ENCODE measurements at places on chromosomes 3 and 15. TPM values are rescaled to one million over a fixed set of nuclear protein-coding genes. Genes with fewer than 3 reads are reported as not detected.

DNA sequence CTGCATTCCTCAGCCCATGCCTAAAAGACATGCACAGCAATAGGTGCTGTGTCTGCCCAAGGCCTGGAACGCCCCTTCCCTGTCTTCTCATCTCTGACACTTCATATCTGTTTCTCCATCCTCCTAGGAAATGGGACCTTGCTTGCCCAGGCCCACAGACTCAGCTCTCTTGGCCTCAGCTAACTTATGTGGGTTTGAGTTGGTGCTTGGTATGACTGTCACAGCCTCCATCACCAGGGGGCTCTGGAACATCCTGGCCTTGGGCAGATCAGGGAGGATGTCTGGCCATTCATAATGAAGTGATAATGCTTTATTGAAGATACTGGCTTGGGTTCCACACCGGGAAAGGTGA is 156.7 kb upstream of the SMAD3 start:
- H3K4me3 ChIP-seq, result no peak overlapping the region
- DNase-seq, result no peak
- no peak overlapping the region for H3K27ac ChIP-seq
- H3K36me3 ChIP-seq, result no peaks in the 10 kb centered on the region

The CCDC32 gene
- 22.0 TPM for total RNA-seq

GRCh38 chr3:48521635-48522034 is 17.7 kb upstream of the SHISA5 start:
- H3K4me3 ChIP-seq, result no peak overlapping the region
- no peaks in the 10 kb centered on the region for H3K27me3 ChIP-seq
- peaks cover 11% of the 10 kb centered on the region for H3K36me3 ChIP-seq
- no peak for DNase-seq
- H3K27ac ChIP-seq, result no peak overlapping the region

DNA sequence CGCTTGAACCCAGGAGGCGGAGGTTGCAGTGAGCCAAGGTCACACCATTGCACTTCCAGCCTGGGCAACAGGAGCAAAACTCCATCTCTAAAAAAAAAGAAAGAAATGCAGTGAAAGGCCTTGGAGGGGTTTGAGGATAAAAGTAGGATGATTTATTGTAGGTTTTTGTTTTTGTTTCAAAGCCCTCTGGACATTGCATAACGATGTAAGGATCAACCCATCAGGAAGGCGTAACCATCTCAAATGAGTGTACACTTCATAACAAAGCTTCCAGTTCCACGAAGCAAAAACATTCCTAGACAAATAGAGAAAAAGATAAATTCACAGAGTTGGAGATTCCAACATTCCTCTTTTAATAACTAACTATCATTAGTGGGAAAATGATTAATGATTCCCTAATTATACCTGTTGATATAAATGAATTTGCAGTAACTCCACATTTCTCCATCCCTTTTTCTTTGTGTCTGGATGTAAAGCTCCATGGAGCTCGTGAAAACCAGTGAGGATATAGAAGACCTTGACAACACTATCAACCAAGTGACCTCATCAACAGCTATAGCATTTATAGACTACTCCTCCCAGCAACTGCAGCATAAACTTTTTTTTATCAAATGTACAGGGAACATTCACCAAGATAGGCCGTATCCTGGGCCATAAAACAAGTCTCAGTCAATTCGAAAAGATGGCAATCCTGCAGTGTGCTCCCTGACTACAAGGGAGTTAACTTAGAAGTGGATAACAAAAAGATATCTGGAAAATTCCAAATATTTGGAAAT is 48.7 kb upstream of the PPP4R2 start:
- H3K27ac ChIP-seq, result no peak overlapping the region
- no peaks in the 10 kb centered on the region for H3K36me3 ChIP-seq
- H3K4me1 ChIP-seq, result peaks cover 23% of the 10 kb centered on the region
- no peak overlapping the region for H3K4me3 ChIP-seq

- no peak for DNase-seq
- no peaks in the 10 kb centered on the region for H3K4me1 ChIP-seq
- H3K27ac ChIP-seq, result no peak overlapping the region
- no peak overlapping the region for H3K4me3 ChIP-seq
- no peaks in the 10 kb centered on the region for H3K36me3 ChIP-seq
Observed at GRCh38 chr15:81516012-81516411, 142.0 kb upstream of the TMC3 start.

The LRRC31 gene
- not detected for total RNA-seq

DNA sequence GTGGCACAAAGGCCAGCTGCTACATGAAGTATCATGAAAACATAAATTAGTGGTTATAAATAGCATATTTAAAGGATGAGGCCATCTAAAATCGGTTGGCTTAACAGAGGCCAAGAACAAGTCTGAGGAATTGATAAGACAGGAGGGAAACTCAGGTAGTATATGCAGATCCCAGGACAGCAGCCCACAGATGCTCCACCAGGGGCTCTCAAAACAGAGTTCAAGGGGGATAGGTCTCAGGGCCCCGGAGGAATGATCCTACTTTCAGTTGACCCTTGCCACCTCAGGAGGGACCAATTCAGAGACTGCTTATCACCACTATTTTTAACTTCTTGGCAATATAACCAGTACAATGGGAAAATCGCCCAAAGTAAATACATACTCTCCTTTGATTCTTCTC is 56.8 kb downstream of the RORA start:
- peaks cover 18% of the 10 kb centered on the region for H3K27me3 ChIP-seq
- no peak overlapping the region for H3K27ac ChIP-seq
- peaks cover 16% of the 10 kb centered on the region for H3K4me1 ChIP-seq
- no peaks in the 10 kb centered on the region for H3K36me3 ChIP-seq
- H3K4me3 ChIP-seq, result no peak overlapping the region

- no peak overlapping the region for H3K27ac ChIP-seq
- DNase-seq, result no peak
- H3K27me3 ChIP-seq, result peaks cover 4% of the 10 kb centered on the region
- H3K36me3 ChIP-seq, result no peaks in the 10 kb centered on the region
- H3K4me3 ChIP-seq, result no peak overlapping the region
Observed at GRCh38 chr3:149581681-149582370, 76.0 kb downstream of the WWTR1 start.

DNA sequence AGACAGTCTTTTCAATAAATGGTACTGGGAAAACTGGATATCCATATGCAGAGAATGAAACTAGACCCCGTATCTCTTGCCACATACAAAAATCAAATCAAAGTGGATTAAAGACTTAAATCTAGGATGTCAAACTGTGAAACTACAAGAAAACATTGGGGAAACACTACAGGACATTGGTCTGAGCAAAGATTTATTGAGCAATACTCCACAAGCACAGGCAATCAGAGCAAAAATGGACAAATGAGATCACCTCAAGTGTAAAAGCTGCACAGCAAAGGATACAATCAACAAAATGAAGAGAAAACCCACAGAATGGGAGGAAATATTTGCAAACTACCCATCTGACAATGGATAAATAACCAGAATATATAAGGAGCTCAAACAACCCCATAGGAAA is 38.4 kb upstream of the MBNL1 start:
- DNase-seq, result no peak
- H3K27ac ChIP-seq, result peak overlapping the region; percentile 1
- H3K4me3 ChIP-seq, result no peak overlapping the region
- H3K36me3 ChIP-seq, result no peaks in the 10 kb centered on the region
- peaks cover 62% of the 10 kb centered on the region for H3K4me1 ChIP-seq

DNA sequence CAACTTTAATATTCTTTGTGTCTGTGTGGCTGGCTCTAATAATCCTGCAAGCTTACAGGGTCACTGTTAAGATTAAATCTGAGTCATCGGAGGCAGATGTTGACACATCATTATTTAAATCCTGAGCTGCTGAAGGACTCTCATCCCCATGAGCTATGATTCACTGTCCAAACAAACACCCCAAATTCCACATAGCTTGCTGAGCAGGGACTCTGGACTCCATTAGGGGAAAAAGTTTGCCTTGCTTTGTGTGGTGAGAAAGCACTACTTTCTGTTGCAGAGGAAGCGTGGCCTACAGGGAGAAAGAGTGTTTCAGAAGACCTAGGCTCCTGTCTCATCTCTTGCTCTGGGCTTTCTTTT is 213.7 kb downstream of the PDCD6IP start:
- H3K4me1 ChIP-seq, result peaks cover 9% of the 10 kb centered on the region
- no peak overlapping the region for H3K4me3 ChIP-seq
- no peaks in the 10 kb centered on the region for H3K36me3 ChIP-seq
- DNase-seq, result no peak
- H3K27ac ChIP-seq, result no peak overlapping the region

DNA sequence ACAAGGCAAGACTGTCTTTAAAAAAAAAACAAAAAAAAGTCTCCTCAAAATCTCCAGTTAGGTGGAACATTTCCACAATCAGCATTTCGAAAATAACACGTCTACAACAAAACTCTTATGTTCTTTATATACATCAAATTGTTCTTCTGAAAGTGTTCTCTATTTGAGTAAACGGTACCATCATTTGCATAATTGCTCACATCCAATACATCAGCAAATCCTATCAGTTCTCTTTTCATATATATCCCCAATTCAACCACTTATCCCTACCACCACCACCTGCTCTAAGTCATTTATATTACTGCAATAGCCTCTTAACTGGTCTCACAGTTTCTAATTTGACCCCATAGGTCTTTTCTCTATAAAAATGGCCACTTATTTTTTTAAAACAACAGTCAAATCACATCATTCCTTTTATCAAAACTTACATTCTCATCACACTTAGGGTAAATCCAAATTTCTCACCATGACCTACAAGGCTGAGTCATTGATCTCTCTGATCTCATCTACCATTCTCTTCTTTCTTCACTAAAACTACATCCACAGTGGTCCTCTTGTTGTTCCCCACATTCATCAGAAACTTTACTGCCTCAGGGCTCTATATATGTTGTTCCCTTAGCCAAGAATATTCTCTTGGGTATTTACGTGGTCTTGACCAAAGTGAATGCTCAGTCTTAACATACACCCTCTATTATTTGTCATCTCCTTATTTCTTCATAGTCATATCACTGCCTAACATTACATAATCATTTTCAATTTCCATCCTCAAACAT is 237.0 kb downstream of the SCAPER start:
- peaks cover 5% of the 10 kb centered on the region for H3K36me3 ChIP-seq
- no peak overlapping the region for H3K27ac ChIP-seq
- H3K27me3 ChIP-seq, result no peaks in the 10 kb centered on the region
- peaks cover 7% of the 10 kb centered on the region for H3K4me1 ChIP-seq

The SMARCC1 gene
- total RNA-seq, result 106 TPM

DNA sequence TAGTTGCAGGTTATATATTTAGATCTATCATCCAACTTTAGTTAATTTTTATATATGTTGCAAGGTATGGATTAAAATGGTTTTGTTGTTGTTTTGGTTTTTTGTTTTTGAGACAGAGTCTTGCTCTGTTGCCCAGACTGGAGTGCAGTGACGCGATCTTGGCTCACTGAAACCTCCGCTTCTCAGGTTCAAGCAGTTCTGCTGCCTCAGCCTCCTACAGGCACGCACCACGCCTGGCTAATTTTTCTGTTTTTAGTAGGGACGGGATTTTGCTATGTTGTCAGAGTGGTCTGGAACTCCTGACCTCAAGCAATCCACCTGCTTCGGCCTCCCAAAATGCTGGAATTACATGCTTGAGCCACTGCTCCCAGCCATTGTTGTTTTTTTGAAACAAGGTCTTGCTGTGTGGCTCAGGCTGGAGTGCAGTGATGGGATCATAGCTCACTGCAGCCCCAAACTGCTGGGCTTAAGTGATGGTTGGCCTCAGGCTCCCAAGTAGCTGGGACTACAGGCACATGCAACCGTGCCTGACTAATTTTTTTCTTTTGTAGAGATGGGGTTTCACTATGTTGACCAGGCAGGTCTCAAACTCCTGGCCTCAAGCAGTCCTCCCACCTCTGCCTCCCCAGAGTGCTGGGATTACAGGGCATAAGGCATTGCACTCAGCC is 92.0 kb downstream of the ZNF609 start:
- no peaks in the 10 kb centered on the region for H3K27me3 ChIP-seq
- peaks cover 33% of the 10 kb centered on the region for H3K4me1 ChIP-seq
- peaks cover 10% of the 10 kb centered on the region for H3K36me3 ChIP-seq
- no peak for DNase-seq
- no peak overlapping the region for H3K4me3 ChIP-seq

GRCh38 chr3:13132281-13132680 is 59.1 kb upstream of the IQSEC1 start:
- H3K27ac ChIP-seq, result no peak overlapping the region
- peaks cover 2% of the 10 kb centered on the region for H3K27me3 ChIP-seq
- no peak for DNase-seq
- H3K4me3 ChIP-seq, result no peak overlapping the region

GRCh38 chr15:99452728-99453636 is 112.8 kb upstream of the MEF2A start:
- peaks cover 44% of the 10 kb centered on the region for H3K4me1 ChIP-seq
- no peaks in the 10 kb centered on the region for H3K36me3 ChIP-seq
- H3K27ac ChIP-seq, result no peak overlapping the region
- H3K4me3 ChIP-seq, result no peak overlapping the region
- DNase-seq, result peak; percentile 54
- no peaks in the 10 kb centered on the region for H3K27me3 ChIP-seq

The ITIH1 gene
- not detected for total RNA-seq

GRCh38 chr3:134790065-134790464 is 5.0 kb upstream of the EPHB1 start:
- H3K27ac ChIP-seq, result no peak overlapping the region
- peaks cover 2% of the 10 kb centered on the region for H3K4me1 ChIP-seq
- no peak for DNase-seq
- H3K36me3 ChIP-seq, result no peaks in the 10 kb centered on the region
- H3K4me3 ChIP-seq, result no peak overlapping the region

The CHRNA5 gene
- 2.0 TPM for total RNA-seq

DNA sequence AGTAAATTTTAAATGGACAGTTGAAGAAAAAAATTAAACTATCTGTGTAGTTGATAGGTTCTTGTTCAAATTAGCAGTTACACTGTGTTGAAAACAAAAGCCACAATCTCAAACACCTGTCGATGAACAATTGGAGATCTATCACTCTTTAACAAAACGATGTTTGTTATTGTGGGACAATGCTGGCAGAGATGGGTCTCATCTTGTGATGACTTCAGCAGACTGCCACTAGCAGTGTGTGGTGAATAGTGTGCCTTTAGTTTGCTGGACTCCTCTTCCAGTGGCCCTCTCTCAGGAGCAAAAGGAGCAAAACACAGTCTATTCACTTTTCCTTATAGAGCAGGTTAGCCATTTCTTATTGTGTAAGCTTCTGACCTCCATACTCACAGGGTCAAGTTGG is 14.7 kb upstream of the TRIM59 start:
- no peak overlapping the region for H3K27ac ChIP-seq
- no peaks in the 10 kb centered on the region for H3K36me3 ChIP-seq
- no peak for DNase-seq

DNA sequence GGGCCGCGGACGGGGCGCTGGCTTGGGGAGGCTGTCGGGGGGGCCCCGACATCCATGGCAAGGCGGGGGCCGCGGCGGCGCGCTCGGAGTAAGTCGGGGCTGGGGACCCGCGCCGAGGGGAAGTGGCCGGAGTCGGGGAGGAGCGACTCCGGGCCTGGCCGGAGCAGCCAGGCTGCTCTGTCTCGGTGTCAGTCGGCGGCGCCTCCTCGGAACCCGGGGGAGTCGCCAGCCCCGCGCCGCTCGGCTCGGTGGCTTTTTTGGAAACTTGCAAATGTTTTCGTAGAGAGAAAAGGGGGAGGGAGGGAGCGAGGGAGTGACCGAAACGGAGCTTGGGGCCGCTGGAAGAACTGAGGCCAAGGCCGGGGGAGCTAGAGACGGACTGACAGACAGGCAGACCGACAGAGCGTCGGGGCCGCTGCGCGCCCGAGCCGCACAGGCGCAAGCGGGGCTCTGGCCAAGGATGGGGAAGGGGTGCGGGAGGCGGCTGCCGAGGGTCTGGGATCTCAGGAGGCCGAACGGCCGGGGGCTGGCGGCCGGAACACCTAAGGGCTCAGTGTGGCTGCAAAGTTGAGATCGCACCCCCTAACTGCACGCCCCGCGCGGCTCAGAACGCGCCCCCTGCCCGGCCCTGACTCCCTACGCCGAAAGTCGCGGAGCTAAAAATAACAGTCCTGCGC is 5.0 kb downstream of the PTH1R start:
- H3K36me3 ChIP-seq, result no peaks in the 10 kb centered on the region
- no peak overlapping the region for H3K27ac ChIP-seq
- peak; percentile 24 for DNase-seq
- H3K4me3 ChIP-seq, result peak overlapping the region; percentile 53

Data from activated CD8-positive, alpha-beta T cell treated with anti-CD3 and anti-CD28 coated beads for 36 hours (primary cell).